Right cardiac atrium (tissue), 5 donors: ENCODE measurements at places on chromosomes 2 and 18. TPM values are rescaled to one million over a fixed set of nuclear protein-coding genes. Genes with fewer than 3 reads are reported as not detected.

DNA sequence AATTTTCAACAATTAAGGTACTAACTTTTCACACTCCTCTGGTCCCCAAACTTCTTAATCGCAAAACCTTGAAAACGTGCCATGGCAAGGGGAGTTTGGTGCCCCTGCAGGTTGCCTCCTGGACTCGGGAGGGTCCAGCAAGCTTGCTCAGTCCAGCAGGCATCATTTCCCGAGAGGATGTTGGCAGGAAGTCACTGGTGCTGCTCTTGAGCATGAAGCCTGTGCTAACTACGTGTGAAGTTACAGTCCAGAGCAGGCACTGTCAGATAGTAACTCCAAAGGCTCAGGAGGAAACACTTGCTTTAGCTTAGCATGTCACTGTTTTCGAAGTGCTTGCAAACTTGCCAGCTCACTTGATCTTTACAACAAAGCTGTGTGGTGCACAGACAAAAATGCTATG, 215.4 kb downstream of the MYCN start:
- DNase-seq = no peak

GRCh38 chr2:178553047-178553446, 72.8 kb downstream of the PLEKHA3 start:
- DNase-seq = no peak

The RAB10 gene
- total RNA-seq = 90.1 TPM

The AKAIN1 gene
- not detected for total RNA-seq

The ZSCAN30 gene
- 30.9 TPM for total RNA-seq

DNA sequence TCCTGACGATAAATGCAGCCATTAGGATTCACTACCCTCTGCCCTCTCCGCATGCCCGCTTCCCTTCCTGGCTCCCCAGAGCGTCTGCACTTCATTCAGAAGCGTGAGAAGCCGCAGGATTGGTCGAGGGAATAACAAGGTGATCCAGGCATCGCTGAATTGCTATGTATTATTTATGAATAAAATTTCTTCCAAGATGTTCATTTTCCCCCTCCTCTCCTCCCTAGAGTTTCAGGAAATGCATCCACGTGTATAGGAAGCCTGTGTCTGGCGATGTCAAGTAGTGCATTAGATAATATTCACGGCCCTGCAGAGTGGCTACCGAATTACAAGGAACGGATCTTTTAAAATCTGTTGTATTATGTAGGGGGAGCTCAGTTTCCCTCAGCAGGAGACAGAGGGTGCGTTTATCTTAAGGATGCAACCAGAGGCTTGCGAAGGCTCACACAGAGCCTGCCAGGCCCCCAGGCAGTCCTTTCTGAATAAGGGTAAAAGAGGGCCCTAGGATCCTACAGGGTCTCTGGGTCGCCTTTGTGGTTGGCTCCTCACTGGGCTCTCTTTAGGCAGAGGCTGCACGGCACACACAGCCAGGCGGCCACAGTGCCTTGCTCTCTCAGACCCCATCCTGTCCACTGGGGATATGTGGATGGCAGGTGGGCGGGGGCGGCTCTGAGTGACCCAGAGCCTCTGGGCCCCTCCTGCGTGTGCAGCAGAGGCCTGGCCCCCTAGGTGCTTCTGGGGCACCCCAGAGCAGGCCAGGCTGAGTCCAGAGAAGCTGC, 224.1 kb upstream of the PXDN start:
- DNase-seq = no peak

DNA sequence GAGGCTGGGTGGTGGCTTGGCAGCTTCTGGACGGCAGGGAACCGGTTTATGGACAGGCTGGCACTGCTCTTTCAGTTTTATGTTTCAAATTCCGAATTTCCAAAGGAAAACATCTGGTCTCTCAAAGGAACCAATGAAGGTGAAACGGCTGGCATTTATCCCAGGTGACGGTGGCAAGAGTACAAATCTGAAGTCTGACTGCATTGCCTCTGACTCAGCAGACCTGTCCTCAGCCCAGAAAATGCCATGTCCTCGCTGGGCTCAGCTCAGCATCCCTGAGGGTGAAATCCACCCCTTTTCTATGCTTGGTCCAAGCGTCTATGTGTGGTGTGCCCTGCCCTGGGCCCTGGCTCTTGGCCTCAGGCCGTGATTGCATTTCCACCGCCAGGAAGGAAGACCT, 38.1 kb downstream of the NAPG start:
- no peak for DNase-seq
